Glutamatergic neuron (in vitro differentiated cells): ENCODE measurements at places on chromosomes 12 and 14. TPM values are rescaled to one million over a fixed set of nuclear protein-coding genes. Genes with fewer than 3 reads are reported as not detected.

CLEC14A gene
- total RNA-seq, result 0.96 TPM

CARMIL3 gene
- total RNA-seq, result 108 TPM

P2RX4 gene
- total RNA-seq, result 3.7 TPM

RIMKLB gene
- 55.7 TPM for total RNA-seq

RHEBL1 gene
- 2.3 TPM for total RNA-seq

CCDC59 gene
- total RNA-seq, result 25.9 TPM

SLC25A47 gene
- not detected for total RNA-seq

MANSC4 gene
- not detected for total RNA-seq

ARMH4 gene
- 57.1 TPM for total RNA-seq

RPL10L gene
- not detected for total RNA-seq

STXBP6 gene
- total RNA-seq, result 0.49 TPM
